Stimulated activated CD8-positive, alpha-beta memory T cell treated with anti-CD3 and anti-CD28 coated beads, Interleukin-7, amount 100 ng/mL, for 1 hour (primary cell): ENCODE measurements at places on chromosomes 2 and 18.

GRCh38 chr18:52992041-52992440 lies 652.0 kb downstream of the DCC start:
- DNase-seq: no peak

- no peak for DNase-seq
Observed at GRCh38 chr2:152355409-152355831, 20.4 kb downstream of the FMNL2 start.

GRCh38 chr18:45528712-45529336 lies 86.5 kb upstream of the SLC14A2 start:
- DNase-seq: no peak

- DNase-seq: no peak
Observed at GRCh38 chr18:56470406-56471351, 167.7 kb downstream of the TXNL1 start.
